ENCODE measurements at places on chromosomes 2 and 18.

DNA sequence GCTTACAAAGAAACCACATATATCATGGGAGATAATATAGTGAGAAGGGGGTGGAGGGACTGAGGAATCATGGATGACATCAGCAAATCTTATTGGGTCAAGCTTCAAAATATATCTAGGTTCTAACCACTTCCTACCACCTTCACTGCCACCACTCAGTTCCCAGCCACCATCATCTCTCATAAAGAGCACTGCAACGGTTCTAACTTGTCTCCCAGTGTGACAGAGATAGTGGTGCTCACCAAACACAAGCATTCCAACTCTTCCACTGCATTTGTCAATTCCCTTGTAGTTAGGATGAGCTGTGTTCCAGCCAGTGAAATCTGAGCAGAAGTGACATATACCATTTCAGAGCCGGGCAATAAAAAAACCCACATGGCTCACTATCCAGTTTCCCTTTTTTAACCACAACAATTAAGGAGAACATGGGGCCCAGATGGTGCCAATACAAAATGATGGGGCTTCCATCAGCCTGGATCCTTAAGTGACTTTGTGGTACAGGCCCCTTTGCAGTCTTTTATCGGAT, 318.1 kb downstream of the NBAS start:
- no peak for DNase-seq

DNA sequence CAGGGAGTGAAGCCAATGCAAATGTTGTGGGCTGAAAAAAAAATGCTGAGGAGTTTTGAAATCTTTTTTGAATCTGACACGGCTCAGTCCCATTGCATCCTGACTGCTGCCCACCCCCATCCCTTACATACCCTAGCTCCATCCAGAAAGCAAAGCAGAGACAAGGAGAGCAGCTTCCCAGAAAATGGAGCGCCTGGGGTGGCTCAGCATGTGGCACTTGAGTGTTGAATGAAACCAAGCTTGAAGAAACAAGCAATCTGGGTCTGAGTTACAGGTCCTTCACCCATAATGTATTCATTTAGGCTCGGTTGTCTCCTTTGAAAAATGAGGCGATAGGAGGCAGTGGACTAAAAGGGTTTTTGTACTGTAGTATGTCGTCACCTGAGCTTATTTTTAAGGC, 244.2 kb upstream of the ACVR2A start:
- DNase-seq: no peak

DNA sequence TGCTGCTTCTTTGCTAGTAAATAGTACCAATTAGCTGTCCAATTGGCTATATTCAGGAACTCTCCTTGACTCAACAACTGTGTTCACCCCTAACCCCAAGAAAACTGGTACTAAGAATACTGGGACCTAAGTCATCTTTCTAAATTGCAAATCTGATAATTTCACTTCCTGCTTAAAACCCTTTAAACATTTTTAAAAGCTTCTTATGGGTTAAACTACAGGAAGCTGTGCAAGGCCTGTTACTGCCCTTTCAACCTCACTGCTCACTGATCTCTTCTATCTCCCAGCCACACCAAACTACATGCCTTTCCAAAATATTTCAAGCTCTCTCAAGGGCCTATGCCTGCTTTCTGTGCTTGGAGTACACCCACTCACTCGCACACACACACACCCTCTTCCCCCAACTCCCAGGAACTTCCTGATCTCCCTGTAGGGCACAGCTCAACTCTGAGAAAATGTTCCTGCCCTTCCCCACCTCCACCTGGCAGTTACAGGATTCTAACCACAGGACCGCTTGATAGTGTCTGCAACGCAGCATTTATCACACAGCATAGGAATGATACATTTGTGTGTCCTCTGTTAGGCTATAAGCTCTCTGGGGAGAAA, 6.7 kb downstream of the LMAN1 start:
- no peak for DNase-seq

- DNase-seq: no peak
Measured at GRCh38 chr18:23539911-23540525, 36.7 kb downstream of the RMC1 start.

All from GM23248 (cell line).